ENCODE measurements at places on chromosomes 2 and 18.
A peak's percentile ranks its signal among the peaks of the same experiment; 100 is the strongest.

DNA sequence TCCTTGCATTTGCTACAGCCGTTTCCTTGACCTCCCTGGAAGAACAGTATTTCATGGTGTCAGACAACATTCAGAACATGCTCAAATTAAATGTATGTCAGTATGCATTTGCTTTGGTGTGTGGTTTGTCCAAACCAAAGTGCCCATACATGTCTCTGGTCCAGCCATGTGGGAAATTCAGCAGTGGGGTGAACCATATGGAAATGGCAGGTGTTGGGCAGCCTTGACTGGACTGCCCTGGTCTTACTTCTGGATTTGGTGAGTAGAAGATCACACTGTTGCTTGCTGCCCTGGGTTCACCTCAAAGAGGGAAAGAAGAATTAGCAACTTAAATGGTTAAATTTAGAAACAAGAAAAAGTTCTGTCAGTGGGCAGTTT is 84.5 kb downstream of the MSH2 start:
- no peak for DNase-seq

GRCh38 chr18:43364535-43364934 is 87.2 kb upstream of the SYT4 start:
- DNase-seq = no peak

DNA sequence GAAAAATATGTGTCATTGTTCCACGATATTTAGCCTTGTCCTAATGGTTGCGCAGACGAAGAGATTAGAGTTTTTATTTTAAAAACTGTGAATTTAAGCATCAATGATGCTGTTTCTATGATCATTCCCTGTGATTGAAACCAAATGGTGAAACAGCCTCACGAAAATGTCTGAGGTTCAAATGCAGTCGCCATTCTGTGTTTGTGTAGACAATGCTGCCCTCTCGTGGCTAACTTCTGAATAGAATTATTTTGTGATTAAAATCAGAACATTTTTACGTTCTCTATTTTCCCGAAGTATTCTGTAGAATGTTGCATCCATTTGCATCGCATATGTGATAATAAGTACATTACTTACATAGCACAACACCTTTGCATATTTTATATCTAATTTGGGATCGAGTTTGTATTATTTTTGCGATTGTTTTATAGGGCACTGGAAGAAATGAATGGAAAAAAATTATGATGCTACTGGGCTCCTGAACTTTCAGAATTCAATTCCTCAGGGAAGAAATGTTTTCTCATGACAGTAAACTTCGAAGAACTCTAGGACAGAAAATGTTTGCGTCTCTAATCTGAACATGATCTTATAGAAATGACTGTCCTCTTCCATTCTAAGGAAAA is 54.8 kb upstream of the CREB1 start:
- DNase-seq = no peak

DNA sequence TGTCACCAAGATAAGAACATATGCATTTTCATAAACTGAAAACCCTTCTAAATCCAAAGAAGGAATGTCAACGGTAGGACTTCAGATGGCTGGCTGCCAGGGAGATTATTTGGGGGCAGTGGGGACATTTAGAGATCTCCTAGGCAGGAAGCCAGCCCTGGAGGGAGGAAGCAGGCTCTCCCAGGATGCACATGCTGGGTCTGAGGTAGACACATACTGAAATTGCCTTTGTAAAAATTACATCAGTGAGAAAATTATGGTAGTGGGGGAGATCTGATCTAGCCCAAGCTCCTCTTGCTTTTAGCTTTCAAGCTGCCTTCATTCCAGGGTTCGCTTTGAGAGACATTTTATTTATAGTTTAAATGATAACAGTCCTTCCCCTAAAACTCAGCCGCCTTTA is 24.1 kb downstream of the MPP4 start:
- no peak for DNase-seq

DNA sequence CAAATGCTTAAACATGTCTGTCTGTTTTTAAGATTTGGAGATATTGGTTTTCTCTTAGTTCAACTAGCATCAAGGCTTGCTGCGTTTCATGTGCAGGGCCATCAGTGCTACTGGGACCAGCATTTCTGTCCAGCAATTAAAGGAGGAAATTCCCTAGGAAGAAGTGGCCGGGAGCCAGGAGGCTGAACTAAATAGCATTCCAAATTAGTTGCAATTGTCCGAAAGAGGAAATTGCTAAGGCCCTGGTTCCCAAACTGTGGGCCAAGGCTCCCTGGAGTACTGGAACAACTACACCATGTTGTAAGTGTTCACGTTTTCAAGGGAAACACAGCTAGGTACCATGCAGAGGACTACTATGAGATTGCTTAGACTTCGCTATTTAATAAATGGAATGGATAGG is 257.9 kb downstream of the PTPRM start:
- DNase-seq = no peak

GRCh38 chr2:216571178-216571908 is 61.9 kb upstream of the IGFBP2 start:
- no peak for DNase-seq

DNA sequence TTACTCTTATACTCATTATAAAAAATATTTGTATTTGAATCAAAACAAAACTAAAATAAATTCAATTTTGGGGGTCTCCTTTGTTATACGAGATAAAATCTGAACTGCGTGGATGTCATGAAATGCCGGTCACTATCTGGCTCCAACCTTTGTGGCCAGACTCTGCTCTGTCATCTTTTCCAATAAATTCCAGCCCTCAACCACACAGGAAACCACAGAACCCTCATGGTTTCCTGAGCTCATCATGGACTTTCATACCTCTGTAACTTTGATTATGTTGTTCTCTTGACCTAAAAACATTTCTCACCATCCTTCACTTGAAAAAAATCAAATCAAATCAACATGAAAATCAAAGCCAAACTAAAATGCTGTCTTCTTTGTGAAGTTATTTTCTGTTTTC is 724.7 kb downstream of the METTL4 start:
- no peak for DNase-seq

DNA sequence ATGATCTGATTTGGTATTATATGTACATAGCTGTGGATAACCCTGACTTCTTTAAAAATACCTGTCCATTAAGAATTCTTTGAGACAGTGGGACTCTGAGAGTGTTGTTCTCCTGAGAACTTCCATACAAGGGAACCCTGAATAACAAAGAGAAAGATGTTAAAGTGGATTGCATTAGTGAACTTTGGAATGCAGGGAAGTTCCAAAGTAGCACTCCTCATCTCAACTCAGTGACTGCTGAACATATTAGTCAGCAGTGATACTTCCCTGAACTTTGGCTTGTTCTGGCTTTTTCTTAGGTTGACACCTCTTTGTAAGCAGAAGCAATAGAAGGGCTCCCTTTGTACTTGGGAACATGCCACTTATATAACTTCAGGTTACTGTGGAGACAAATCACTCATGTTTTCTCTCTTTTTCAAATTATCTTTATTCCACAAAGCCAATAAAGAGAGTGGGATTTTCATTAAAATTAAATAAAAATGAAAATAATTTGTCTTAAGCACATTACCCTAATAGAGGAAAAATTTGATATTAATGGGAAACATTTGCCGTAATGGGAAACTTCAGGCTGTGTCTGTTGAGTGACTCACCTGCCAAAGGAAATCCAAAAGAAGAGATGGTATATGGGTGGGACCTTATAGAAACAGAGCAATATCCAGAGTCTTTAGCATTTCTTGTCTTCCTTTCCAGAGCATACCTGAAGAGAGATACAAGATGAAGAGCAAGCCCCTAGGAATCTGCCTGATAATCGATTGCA is 33.3 kb downstream of the CFLAR start:
- no peak for DNase-seq

DNA sequence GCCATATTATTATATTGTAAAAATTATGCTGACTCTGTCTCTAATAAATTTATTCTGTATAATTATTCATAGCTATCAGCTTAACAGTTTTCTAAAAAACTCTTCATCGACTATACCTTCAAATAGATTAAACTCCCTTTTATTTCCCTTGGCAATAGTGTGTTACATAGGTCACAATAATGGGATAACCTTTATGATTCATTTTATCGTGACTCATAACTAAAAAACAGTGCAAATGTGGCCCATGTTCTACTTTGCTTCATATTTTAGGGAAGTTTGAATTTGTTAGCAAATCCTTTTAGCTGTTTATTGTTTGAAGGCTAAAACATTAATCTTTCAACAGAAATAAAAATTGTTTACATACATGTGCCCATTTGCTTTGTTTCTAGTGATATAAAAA is 783.2 kb upstream of the CDH2 start:
- no peak for DNase-seq

GRCh38 chr2:40741532-40741931 is 289.6 kb upstream of the SLC8A1 start:
- no peak for DNase-seq

GRCh38 chr2:80071941-80072340 is 232.6 kb downstream of the LRRTM1 start:
- no peak for DNase-seq

DNA sequence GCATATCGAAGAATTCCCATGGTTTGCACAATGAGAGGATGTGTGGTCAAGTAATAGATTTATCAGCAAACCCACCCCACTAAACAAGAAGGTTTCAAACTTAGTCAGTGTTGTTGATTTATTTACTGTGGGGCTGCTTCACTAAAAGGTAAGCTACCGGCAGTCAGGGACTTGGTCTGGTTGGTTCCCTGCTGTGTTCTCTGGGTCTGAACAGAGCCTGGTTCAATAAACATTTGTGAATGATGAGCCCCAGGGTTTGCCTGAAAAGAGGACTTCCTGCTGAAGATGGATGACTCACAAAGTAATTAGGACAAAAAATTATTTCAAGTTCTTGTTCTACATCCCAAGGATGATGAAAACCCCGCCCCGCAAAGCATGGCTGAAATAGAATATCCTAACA is 108.3 kb downstream of the SPP2 start:
- no peak for DNase-seq

DNA sequence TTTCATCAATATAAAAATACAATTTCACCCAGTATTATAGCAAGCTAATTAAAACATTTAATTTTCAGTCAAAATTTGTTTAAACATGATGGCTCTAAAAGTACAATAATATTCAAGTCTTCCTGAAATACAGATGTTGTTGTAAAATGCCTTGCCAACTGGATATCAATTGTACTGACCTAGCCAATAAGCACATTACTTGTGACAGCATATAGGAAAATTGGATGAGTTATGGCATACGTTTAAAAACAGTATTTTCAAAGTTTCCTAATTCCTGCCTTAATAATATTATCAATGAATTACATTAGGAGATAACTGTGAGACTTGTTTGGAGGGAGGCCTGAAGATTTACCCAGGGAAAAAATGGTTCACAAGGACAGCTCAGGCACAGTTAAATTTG is 336.9 kb upstream of the CDH20 start:
- DNase-seq = no peak

DNA sequence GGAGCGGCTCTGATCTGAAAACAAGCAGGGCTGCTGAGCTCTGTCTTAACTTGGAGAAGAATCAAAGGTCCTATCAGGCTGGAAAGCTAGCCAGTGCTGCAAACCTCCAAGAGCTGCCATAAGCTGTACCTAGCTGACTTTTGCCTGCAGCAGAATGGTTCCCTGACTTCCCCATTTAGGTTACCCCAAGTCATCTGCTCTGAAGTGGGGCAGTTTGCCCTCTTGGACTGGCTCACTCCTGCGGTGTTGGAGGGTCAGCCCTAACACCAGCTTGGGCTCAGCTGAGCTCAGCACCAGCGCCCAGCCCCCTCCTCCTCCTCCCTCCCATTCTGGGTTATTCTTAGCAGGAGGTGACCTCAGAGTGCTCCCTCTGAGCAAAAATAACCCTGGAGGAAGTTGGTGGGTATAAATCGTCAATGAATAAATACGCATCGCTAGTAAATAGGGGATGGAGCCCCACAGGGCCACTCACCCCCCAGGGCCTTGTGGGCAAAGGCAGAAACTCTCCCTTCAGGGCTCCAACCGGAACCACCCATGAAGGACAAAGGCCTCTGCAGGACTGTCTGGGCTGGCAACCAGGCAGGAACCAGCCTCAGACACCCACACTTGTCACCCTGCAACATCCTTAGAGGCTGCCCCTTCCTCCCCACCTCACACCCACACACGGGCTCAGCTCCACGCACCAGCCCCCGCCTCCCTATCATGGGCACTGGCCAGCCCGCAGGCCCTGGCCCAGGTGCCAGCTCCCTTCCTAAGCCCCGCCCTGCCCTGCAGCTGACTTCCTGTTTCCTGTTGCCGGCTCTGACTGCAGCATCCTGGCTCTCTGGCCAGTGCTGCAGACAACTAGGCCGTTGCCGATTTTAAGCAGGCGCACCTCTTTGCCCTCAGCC is 46.9 kb downstream of the DNMT3A start:
- peak; percentile 57 for DNase-seq

- no peak for DNase-seq
These were observed 431 bp upstream of the CNRIP1 start for GRCh38 chr2:68320118-68320641.

DNA sequence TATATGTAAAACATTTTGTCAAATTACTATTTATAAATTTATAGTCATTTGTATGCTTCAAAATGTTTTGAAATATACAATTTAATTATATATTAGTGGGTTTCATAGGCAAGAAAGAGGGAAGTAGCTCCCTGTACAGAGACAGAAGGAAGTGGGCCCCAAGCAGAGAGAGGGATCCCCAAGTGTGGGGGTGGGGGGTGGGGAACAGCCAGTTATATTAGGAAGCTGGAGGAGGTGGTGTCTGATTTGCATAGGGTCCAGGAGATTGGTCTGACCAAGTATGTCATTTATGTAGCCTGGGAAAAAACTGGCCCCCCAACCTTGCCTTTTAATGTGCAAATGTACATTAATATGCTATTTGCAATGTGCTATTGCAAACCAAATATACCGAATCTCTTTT is 76.5 kb upstream of the ZSWIM2 start:
- DNase-seq = no peak

DNA sequence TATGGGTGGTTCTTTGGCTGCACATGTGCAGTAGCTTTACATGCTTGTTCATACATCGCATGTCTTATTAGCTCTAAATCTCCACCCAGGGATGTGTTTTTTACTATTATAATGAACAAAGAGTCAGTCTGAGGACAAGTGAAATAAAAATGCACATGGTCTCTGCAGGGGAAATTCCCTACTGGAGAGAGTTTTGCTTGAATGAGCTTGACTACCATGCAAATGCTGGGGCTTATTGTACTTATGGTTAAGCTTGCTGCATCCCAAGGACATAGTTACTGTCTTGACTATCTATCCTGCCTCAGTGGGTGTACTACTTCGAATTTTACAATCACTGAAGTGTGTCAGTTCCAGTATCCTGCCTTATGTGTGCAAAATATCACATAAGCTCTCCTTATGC is 362.7 kb downstream of the TDRD15 start:
- DNase-seq = no peak

DNA sequence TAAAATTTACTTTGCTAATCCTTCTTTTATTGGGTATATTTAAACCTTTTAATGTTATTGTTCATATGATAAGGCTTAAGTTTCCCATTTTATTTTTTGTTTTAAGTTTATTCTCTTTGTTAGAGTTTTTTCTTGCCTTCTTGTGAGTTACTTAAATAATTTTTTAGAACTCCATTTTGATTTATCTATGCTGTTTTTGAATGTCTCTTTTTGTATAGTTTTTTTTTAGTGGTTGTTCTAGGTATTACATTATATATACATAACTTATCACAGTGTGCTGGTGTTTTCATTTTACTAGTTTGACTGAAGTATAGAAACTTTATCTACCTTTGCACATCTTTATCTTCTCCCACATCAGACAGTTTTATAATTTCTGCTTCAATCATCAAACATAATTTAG is 49.4 kb upstream of the TGFA start:
- DNase-seq = no peak

- DNase-seq = no peak
These were observed 117.4 kb upstream of the CHRNA1 start for GRCh38 chr2:174881678-174882077.

GRCh38 chr2:152602750-152603149 is 114.5 kb downstream of the PRPF40A start:
- no peak for DNase-seq

Data from esophagus squamous epithelium (tissue), 5 donors.